ENCODE measurements at places on chromosomes 4 and X.

DNA sequence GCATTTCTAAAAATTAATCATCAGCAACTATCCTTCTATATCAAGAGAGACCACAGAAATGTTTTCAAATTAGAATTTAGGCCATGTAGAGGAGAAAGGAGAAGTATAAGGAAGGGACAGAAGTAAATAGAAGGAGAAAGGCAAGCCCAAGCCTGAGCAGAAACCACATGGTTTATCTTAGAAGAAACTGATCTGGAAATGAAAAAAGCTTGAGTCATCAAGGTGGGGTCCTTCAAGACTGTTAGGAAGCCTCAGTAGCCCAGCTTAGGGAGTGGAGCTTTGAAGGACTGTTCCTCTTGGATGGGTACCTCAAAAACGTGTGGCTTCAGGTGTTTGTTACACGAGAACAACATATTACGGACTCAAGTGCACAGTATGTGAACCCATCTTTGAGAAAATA, 4.5 kb downstream of the BMX start:
- DNase-seq: peak; percentile 45

GRCh38 chrX:151713849-151714248, 2.0 kb upstream of the FATE1 start:
- peak; percentile 28 for DNase-seq

DNA sequence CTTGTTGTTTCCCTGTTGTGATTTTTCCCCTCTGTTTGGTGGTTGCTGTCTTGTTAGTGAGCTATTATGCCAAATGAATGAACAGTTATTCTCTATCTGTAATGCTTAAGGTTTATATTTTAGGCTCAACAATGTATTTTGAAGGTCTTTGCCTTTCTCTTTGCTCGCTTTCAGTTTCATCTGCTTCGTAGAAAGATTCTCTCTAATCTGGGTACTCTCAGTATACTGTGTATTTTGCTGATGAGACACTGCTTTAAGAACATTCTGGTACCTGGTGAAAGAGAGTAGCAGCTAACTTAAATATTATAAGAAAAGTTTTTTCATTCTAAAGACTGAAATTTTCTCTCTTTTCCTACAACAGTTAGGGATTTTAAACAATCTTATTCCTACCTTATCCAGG, 1274.7 kb upstream of the PABPC4L start:
- no peak for DNase-seq

- peak; percentile 31 for DNase-seq
These were observed 624 bp downstream of the BEX5 start for GRCh38 chrX:102154900-102155805.

DNA sequence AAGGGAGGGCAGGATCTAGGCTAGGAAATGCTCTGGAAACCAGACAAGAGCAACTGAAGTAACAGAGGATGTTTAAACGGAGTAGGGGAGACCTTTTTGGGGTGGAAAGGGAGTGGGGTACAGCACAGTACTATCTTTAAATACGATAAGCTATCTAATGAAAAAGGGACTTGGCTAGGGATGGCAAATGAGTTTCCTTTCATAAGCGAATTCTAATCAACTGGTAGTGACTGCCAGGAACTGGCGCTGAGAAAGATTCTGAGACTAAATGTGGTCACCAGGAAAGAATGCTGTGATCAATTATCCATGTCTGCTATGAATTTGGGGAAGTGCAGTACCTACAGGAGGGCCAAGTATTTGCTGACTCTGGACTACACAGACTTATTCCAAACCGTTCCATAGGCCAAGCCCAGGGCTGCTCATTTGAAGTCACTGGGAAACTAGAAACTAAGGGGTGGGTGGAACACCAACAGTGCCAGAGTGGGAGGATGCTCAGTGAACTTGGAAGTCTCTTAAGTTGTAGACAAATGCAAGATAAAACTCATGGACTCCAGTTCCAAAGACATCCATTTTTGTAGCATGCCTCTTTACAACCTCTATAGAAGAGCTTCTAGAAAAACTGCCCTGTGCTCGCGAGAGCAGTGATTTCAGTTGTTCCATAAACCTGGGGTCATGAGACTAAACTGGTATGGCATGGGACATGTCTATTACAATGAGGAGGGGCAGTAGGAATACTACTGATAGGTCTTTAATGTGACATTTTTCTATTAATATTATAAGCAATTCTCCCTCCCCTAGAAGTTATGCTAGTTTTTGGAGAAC, 2.0 kb downstream of the TRAPPC2 start:
- peak; percentile 58 for DNase-seq

DNA sequence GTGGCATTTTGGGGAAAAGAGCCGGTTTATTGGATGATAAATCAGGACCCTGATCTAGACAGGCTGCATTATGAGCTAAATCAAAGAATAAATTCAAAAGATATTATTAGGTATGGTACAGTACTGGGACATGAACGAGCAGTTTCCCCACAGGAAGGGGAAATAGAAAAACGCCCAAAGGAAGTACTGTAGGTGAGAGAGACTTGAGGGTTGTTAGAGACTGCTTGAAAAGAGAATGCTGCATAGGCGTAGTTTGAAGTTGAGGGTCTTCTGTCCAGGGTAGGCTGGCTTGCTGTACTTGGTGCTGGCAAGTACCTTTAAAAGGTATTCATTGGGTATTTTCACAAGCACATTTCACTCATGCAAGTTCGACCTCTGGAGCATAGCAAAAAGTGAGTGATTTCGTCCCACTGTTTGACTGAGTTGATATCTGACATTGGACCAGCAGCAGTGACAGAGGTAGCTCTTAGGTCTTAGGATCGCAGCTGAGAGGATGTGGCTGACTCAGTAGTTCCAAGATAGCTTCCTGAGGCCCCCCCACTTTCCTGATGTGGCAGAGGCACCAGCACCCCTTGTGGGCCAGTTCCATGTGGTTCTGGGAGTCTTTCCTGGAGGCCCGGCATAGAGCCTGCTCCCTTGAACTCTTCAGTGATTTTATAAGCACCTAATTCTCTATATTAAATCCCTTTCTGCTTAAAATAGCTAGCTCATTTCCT, 64.3 kb downstream of the TMEM131L start:
- no peak for DNase-seq

- no peak for DNase-seq
These were observed 77.8 kb downstream of the KLHL13 start for GRCh38 chrX:118038614-118039365.

GRCh38 chr4:182640932-182641331, 276.3 kb downstream of the DCTD start:
- DNase-seq: no peak

GRCh38 chrX:17527922-17528321, 152.9 kb downstream of the NHS start:
- DNase-seq: peak; percentile 88

GRCh38 chr4:2416564-2417225, 1.8 kb downstream of the ZFYVE28 start:
- DNase-seq: peak; percentile 54

DNA sequence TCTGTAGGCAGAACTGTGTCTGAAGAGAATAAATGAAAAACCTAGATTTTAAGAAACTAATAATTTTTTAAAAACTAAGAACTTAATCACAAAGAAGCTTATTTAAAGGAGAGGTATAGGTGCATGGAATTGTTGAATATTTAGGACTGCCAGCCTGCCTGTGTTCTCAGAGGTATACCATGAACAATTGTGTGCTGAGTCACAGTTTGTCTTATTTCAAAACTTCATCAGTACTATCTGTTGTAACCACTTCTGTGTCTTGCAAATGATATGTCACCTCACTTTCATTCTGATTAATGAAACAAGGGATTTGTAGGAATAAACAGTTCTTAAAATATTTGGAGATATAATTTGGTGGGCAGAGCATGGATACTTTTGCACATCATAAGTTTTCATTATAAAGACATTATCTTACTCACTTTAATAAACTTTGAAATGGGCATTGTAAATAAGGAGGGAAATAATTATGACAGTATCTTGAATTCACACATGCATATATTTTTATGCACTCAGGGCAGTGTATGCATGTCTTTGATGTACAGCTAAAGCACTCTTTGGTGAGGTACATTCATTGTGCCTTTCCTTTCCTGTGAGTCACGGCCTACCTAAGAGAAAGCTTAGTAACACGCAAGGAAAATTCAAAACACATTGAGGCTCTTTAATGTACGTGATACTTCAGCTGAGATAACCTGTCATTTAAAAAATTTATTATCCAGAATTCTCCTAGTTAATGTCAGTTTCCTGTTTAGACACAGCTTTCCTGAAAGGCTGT, 31.7 kb downstream of the STOX2 start:
- DNase-seq: no peak

GRCh38 chr4:150794706-150795105, 212.8 kb downstream of the MAB21L2 start:
- no peak for DNase-seq

GRCh38 chr4:148061795-148062194, 329.9 kb downstream of the ARHGAP10 start:
- no peak for DNase-seq

DNA sequence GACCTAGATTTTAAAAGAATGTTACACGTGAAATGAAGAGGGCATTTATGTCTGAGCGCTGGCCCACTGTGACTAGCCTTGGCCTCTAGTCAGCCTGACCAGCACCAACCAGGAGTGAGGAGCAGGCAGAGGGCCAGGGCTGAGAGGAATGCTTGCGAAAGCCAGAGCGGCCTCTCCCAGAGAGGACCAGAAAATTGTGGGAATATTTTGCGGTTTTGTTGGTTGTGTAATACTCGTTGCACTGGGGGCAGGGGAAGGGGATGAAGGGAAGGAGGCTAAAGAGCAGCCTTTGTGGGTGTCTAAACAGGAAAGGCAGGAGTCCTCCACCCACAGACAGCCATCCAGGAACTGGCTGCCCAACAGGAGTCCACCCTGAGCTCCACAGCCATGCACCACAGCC, 3.8 kb downstream of the GABRE start:
- DNase-seq: no peak

DNA sequence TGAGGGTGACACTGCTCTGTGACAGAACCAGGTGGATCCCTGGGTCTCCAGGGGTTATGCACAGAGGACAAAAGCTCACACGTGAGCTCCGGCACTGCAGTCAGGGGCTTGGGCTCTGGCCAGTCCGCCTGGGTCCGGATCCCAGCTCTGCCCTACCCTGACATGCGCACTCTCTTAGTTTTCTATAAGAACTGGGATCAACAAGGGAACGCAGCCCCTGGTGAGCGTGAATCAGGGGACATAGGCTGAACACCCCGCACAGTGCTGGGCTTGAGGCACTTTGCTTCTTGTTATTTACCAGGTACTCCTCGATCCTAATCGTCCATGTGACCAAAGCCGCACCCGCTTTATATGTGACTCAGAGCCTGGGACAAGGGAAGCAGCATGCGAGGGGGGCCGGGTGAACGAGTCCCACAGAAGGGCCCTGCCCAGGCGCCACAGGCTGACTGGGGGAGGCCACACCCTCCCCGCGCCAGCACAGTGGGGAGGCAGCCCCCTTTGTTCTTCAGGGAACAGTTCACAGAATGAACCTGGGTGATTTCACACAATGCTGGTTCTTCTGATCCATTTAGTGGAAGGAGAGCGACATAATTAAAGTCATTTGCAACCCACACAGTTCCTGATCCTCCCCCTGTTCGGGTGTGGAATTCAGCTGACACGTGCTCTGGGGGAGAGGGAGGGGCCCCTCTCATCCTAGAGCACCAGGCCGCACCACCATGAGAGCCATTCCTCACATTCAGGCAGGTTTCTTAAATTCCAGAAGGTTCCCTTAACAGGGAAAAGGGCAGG, 55.5 kb downstream of the WFS1 start:
- no peak for DNase-seq

DNA sequence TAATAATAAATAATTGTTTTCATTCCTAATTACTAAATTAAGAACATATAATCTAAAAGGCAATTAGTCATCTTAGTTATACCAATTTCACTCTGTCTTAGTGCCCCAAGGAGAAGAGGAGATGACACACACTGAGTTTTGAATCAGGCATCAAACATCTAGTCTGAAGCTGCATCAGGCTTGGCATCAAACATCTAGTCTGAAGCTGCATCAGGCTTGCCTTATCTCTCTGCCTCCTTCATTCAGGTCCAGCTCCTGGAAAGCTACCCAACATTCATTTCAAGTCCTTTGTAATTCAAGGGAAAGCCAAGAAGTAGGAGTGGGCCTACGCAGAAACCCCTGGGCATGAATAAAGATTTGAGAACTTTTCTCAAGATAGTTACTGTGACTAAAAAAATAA, 62.2 kb downstream of the SH3RF1 start:
- no peak for DNase-seq

GRCh38 chrX:154751669-154752271, 893 bp upstream of the GAB3 start:
- no peak for DNase-seq

DNA sequence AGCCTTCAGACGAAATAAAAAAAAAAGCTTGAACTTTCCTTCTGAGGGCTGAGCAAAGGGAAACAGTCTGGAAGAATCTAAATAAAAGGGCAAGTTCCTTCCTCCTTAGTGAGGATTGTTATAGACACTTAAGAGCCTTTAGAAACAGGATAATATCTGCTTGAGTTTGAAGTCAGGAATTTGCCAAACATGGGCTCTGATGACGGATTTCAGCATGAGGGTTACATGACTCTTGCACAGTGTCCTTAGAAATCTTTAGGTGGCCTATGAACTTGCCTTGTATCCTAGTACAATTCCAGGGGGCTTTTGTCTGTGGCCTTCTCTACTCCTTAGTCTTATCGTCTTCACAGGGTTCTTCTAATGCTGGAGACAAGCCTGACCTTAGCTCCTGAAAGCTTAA, 94.1 kb downstream of the RLIM start:
- DNase-seq: no peak

- DNase-seq: no peak
These were observed 67.7 kb downstream of the THOC2 start for GRCh38 chrX:123665197-123665596.

- no peak for DNase-seq
These were observed 178.3 kb downstream of the MAPK10 start for GRCh38 chr4:86181585-86181984.

DNA sequence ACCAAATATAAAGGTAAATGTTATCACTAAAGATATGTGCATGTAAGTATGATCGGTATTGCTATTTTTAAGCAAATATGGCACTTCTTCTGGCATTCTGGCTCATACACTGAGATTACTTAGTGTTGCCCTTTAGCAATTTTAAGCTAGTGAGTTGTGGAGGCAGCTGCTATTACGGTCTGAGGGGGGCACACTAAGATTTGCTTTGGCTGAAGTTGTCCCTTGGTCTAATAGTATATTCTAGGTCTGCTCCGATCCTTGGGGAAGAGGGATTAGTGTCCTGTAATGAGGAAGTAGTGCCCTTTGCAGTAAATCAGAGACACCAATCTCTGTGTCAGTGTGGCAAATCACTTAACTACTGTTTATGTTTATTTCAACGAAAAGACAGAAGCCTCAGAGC, 196.5 kb upstream of the FTHL17 start:
- peak; percentile 10 for DNase-seq

GRCh38 chrX:37677765-37678164, 7.8 kb upstream of the XK start:
- no peak for DNase-seq

DNA sequence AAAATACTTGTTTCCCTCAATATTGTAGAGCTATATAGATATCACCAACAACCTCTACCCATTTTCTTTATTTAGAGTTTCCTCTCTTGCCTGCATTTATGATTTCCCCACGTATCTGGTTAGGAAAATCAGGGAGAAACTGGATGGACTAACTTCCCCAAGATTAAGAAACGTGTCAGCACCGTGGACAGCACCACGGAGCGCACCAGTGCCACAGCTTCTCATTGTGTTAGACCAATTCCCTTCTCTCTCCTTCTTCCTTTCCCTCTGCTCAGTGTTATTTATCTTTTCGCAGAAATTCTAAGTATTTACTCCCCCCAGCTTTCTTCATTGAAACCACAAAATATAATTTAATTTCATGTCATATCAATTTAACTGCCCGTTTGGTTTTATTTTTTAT, 568.6 kb upstream of the BOD1L1 start:
- DNase-seq: peak; percentile 43

Data from KBM-7 (cell line).